ELR (cell line): ENCODE measurements at places on chromosomes 6 and 20.
A peak's percentile ranks its signal among the peaks of the same experiment; 100 is the strongest.

DNA sequence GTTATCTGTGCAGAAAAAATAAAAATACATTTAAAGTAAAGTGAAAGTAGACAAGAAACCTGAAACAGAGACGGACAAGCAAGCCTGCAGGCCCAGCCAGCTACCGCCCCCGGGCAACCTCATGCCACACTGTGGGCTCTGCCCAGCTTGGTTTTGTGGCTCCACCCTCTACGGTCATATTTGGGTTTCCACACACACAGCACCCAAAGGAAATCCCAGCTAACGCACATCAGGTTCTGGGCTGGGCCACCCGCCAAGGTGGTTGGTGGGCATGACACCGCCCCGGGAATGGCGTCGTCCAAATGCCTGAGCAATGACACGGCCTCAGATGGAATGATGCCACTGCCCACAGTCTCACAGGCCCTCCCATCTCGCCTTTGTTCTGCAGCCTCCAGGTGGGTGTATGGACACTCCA lies 22.9 kb downstream of the FAM110A start:
- peak; percentile 90 for DNase-seq

GRCh38 chr6:47147836-47148344 lies 105.8 kb upstream of the ADGRF1 start:
- DNase-seq, result no peak

DNA sequence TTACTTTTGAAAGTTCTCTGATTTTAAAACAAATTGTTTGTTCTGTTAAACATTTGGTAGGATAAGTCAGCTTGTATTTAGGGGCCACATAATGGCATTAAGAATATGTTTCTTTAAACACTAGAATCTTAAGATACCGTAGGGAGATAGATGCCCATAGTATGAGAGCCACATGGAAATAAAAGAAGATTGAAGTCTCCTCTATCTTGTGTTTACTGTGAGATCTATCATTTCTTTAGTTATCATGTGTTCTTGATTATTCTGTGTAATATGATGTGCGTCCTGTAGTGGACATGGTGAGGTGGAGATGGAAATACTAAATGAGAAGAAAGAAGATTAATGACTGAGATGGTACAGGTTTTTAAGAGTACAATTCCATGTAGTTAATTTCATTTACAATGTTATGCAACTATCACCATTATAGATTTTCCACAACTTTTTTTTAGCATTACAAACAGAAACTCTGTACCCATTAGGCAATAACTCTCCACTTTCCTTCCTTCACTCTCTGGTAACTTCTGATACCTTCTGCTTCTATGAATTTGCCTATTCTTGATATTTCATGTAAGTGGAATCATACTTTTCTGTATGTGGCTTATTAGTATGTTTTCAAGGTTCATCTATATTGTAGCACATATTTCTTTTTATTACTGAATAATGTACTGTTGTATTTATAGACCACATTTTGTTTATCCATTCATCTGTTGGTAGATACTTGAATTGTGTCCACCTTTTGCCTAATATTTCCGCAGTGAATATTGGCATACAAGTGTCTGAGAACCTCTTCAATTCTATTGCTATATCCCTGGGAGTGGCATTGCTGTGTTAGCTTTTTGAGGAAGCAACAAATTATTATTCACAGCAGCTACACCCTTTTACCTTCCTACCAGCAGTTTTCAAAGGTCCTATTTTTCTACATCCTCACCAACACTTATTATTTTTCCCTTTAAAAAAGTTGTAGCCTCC lies 11.5 kb downstream of the RNF146 start:
- DNase-seq, result no peak

- no peak for DNase-seq
Measured at GRCh38 chr6:116801971-116802370, 26.9 kb downstream of the GPRC6A start.
